ENCODE measurements at places on chromosomes 16 and 17. TPM values are rescaled to one million over a fixed set of nuclear protein-coding genes. Genes with fewer than 3 reads are reported as not detected.
A peak's percentile ranks its signal among the peaks of the same experiment; 100 is the strongest.

- DNase-seq, result no peak
Observed at GRCh38 chr17:75769536-75769935, 4.5 kb upstream of the GALK1 start.

DNA sequence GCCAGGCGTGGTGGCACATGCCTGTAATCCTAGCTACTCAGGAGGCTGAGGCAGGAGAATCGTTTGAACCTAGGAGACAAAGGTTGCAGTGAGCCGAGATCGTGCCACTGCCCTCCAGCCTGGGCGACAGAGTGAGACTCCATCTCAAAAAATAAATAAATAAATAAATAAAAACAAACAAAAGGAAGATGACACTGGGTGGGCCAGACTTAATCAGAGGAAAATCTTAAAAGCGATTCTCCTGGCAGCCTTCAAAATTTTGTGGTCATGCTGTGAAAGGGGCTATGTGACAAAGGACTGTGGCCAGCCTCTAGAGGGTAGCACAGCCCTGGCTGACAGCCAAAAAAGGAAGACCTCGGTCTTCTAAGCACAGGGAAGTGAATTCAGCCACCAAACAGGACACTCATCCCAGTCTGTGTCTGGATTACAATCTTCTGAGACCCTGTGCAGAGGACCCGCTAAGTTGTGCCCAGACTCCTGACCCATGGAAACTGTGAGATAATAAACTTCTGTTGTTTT lies 391.1 kb downstream of the CNTNAP4 start:
- no peak for DNase-seq

- DNase-seq, result no peak
Observed at GRCh38 chr17:3796822-3797170, 4.2 kb downstream of the ITGAE start.

DNA sequence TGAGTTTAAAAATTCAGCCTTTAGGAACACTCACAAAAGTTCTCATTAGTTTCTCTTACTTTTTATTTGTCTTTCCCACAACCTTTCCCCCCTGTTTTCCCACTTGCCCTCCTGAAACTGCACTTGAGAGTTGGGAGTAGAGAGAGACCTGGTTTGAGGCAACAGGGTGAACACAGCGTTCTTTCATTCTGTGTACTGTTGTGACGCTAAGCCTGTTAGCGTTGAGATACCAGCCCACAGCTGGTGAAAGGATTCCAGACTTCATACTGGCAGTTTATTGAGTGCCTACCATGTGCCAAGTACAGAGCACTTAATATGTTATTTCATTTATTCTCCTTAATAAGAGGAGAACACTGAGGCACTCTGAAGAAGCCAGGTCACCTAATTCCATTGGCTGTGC lies 10.3 kb downstream of the TNRC6C start:
- DNase-seq, result no peak

Gene CDH13
- total RNA-seq, result 27.2 TPM

Gene CACNA1H
- 10.9 TPM for total RNA-seq

Gene TLCD1
- 16.2 TPM for total RNA-seq

GRCh38 chr17:42039794-42040763 lies 10.3 kb downstream of the C17orf113 start:
- DNase-seq, result no peak

Gene ZMYND15
- 9.6 TPM for total RNA-seq

Gene G6PC1
- not detected for total RNA-seq

Gene SRCIN1
- total RNA-seq, result 2.1 TPM

DNA sequence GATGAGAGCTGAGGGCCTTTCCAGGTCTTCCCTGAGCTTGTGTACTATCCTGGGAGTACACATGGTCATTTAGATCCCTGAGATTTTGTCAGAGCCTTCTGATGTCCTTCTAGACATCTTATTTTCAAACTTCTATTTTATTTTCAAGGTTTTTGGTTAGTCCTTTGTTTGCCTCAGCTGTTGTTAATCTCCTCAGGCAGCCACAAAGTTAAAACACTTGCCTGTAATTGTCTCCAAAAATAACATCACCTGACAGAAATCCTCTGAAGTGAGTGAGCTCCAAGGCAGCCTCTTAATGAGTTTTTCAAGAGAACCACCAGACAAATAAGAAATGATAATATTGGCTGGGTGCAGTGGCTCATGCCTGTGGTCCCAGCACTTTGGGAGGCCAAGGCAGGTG lies 43.8 kb upstream of the CPHXL start:
- no peak for DNase-seq

GRCh38 chr17:81858170-81858966 lies 2.0 kb downstream of the P4HB start:
- DNase-seq, result no peak

Gene HS3ST3A1
- 0.93 TPM for total RNA-seq

GRCh38 chr17:81858967-81859905 lies 1.1 kb downstream of the P4HB start:
- DNase-seq, result no peak

DNA sequence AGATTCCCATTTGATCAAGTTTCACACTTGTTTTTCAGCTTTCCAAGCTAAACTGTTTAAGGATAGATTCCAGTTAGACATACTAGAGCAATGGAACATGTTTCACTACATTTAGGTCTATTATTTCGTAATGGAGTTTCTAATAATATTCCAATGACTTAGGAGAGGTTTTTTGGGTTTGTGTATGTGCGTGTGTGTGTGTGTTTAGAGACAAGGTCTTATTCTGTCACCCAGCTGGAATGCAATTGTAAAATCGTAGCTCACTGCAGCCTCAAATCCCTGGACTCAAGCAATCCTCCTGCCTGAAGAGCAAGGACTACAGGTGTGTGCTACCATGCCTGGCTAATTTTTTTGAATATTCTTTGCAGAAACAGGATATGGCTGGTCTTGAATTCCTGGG lies 426.3 kb downstream of the ZFHX3 start:
- no peak for DNase-seq

- DNase-seq, result no peak
Observed at GRCh38 chr16:10708969-10709368, 14.2 kb upstream of the TEKT5 start.

DNA sequence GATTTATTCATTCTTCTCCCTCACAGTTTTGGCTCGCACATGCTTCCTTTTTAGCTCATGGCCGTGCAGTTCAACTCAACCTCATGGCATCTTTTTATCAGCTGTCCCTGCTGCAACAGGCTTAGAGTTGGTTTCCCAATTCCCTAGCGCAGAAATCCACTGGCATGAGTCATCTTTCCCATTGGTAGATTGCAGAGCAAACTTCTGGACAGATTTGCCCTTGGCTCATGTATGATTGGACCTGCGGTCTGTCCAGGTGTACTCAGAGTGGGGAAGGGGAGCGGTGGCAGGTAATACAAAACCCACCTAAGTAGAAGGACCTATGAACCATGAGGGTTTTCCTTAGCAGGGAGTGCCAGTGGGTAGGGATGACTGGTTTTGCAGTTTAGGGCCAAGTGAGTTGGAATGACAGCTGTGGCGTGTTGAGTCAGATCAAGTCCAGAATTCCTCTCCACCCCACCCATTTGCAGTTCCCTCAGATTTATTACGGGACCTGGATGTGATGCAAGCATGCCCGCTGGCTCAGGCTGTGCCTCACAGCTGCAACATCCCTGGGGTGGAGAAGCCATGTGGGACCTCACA lies 584.7 kb downstream of the WWOX start:
- no peak for DNase-seq

Gene C17orf113
- total RNA-seq, result 0.72 TPM

Gene MYH11
- 106 TPM for total RNA-seq

DNA sequence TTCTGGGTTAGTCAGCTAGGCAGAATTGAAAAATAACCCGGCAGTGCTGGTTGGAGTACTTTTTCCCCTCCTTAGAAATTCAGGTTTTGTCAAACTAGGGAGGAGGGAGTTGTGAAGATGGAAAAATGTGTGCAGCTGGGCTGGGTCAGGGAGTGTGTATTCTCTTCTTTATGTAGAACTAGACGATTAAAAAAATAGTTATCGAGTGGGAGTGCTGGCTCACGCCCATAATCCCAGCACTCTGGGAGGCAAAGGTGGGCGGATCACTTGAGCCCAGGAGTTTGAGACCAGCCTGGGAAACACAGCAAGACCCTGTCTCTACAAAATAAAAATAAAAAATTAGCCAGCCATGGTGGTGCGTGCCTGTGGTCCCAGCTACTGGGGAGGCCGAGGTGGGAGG lies 106.4 kb downstream of the GNAO1 start:
- DNase-seq, result no peak

Gene NOG
- total RNA-seq, result 2.3 TPM

DNA sequence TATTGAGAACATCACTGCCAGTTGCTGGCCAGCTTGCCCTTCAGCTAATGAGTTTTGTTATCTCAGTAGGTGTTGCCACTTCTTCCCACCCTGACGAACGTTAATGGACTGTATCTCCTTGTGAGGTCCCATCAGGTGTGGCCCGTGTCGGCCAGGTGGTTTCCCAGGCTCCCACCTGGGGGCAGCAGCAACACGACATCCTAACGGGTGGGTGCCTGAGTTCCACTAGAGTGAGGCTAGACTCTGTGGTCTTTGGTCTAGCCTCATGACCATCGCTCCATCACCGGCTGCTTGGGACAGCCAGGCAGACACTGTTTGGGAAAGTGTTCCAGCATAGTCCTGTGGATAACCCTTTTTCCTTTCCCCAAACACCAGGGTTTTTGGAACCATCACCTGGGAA lies 45.6 kb upstream of the LCMT1 start:
- DNase-seq, result no peak

DNA sequence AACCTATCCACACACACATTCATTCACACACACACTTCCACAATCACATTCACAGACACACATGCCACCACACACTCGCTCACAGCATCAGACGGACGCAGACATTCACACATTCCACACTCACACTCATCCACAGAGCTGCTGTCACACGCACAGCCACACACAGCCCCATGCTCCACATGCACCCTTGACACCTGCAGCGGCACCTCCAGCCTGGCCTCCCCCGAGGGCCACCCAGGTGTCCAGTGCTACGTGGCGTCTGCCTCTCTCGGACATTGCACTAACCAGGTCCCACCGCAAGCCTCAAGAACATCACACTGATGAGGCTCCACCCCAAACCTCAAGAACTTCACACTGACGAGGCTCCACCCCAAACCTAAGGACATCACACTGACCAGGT lies 155.2 kb downstream of the RBFOX3 start:
- no peak for DNase-seq

DNA sequence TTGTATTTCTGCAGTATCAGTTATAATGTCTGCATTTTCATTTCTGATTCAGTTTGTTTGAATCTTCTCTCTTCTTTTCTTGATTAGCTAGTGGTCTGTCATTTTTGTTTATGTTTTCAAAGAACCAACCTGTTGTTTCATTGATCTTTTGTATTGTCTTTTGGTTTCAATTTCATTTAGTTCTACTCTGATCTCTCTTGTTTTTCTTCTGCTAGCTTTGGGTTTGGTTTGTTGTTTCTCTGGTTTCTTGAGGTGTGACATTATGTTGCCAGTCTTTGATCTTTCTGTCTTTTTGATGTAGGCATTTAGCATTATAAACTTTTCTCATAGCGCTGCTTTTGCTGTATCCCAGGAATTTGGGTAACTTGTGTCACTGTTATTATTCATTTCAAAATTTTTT lies 107.2 kb downstream of the PHKB start:
- no peak for DNase-seq

GRCh38 chr17:13384626-13385025 lies 217.1 kb downstream of the HS3ST3A1 start:
- DNase-seq, result no peak

Gene MMP28
- 55.6 TPM for total RNA-seq

- DNase-seq, result no peak
Observed at GRCh38 chr17:38602956-38603785, 2.6 kb downstream of the SRCIN1 start.

GRCh38 chr16:1258225-1258600 lies 2.3 kb downstream of the TPSD1 start:
- no peak for DNase-seq

- DNase-seq, result no peak
Observed at GRCh38 chr17:43881181-43881580, 26.2 kb downstream of the MPP2 start.

Gene TOP2A
- total RNA-seq, result 3.3 TPM

DNA sequence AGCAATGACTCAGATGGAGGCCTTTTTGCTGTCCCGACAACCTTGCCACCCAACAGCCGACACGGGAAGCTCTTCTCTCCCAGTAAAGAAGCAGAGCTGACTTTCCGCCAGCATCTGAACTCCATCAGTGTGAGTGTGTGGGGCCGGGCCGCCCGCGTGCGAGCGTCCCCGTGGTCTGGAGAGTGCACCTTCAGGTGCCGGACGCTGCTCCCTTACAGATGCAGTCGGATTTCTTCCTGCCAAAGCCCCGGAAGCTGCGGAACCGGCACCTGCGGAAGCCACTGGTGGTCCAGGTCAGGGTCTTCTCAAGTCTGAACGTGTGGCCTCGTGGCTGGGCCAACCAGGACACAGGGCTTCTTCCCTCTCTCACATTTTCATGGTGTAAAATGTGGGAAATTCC lies 15.5 kb upstream of the JPT2 start:
- no peak for DNase-seq

DNA sequence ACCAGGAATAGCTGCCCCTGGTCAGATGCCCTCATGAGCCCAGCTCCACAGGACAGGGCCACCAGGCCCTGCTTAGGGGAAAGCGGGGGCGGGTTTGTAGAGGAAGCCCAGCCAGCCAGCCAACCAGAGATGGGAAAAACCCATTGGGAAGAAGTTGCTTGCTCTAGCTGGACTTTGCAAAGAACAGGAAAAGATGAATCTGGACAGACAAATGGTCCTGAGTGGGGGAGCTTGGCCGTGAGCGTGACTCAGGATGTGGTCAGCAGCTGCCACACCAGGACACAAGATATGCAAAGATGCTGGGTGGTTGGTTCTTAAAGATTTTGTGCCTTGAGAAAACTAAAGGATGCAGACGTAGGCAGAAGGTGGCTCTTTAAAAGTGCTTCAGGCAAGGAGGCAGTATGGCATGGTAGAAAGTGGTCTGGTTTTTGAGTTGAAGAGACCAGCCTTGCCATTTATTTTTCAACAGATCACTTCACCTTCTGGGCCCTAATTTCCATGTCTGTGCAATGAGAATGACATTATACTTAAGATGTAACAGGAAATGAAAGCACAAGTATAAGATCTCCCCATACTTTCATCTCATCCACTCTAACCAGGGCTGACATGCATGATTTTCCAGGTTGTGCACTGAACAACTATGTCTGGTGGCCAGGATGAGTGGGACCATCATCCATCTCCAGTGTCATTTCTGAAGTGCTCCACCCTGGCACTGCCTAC lies 27.8 kb upstream of the HEATR6 start:
- no peak for DNase-seq

GRCh38 chr17:8785547-8786413 lies 13.4 kb downstream of the MFSD6L start:
- DNase-seq, result peak; percentile 88

Gene NTHL1
- 26.4 TPM for total RNA-seq

GRCh38 chr16:9670033-9670432 lies 512.2 kb downstream of the GRIN2A start:
- no peak for DNase-seq

Measured in upper lobe of right lung (tissue), 1 donor.